ENCODE measurements at places on chromosomes 4 and X.
A peak's percentile ranks its signal among the peaks of the same experiment; 100 is the strongest.

DNA sequence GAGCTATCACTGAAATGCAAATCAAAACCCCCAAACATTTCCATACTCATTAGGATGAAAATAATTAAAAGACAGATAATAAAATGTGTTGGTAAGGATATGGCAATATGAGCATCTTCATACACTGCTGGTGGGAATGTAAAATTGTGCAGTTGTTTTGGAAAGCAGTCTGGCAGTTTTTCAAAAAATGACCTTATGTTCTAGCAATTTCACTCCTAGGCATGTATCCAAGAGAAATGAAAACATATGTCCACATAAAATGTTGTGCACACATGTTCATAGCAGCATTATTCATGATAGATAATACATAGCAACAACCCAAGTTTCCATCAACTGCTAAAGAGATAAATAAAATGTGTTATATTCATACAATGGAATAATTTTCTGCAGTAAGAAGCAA lies 14.8 kb upstream of the GPRASP2 start:
- DNase-seq: no peak

- no peak for DNase-seq
Observed at GRCh38 chrX:132694382-132694781, 205.5 kb upstream of the MBNL3 start.

DNA sequence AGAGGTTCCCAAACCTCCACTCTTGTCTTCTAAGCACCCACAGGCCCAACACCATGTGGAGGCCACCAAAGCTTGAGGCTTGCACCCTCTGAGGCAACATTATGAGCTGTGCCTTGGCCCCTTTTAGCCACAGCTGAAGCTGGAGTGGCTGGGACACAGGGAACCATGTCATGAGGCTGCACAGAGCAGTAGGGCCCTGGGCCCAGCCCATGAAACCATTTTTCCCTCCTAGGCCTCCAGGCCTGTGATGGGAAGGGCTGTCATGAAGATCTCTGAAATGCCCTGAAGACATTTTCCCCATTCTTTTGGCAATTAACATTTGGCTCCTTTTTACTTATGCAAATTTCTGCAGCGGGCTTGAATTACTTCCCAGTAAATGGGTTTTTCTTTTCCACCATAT lies 14.8 kb downstream of the RBMXL3 start:
- DNase-seq: no peak

DNA sequence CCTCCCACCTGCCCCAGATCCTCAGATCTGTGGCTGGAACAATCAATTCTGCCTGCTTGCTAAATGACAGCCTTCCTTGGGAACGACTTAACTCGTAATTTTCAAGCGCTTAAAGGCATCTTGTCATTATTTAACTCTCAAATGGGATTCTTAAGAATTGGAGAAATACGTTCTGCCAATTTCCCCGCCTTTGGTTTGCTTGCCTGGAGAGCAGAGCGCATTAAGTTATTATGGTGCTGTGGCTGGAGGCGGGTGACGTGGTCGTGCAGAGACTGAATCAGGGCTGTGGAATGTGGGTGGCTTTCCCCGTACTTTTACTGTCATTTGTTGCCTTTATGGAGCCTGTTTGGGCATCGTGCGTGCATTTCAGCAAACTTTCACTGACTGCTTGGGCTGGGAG lies 78.9 kb upstream of the PSAPL1 start:
- no peak for DNase-seq

GRCh38 chr4:79013756-79014155 lies 74.5 kb upstream of the PAQR3 start:
- DNase-seq: no peak

GRCh38 chr4:7108046-7108625 lies 40.3 kb upstream of the GRPEL1 start:
- no peak for DNase-seq

DNA sequence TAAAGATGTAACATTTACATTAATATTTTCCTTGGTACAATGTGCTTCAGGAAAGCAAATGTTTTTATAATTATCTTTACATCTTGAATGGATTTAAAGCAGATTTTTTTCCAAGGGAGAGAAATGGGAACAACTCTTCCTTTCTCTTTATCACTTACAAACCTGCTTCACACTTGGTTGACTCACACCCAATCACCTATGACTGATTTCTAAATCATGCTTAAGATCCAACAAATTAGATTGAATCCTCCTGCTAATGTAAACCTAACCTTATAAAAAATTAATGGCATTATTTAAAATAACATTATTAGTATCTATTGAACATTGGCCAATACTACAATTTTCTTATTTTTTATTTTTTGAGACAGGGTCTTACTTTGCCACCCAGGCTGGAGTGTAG lies 127.1 kb downstream of the INPP4B start:
- DNase-seq: no peak

- no peak for DNase-seq
Observed at GRCh38 chrX:68978255-68978654, 149.4 kb downstream of the EFNB1 start.

DNA sequence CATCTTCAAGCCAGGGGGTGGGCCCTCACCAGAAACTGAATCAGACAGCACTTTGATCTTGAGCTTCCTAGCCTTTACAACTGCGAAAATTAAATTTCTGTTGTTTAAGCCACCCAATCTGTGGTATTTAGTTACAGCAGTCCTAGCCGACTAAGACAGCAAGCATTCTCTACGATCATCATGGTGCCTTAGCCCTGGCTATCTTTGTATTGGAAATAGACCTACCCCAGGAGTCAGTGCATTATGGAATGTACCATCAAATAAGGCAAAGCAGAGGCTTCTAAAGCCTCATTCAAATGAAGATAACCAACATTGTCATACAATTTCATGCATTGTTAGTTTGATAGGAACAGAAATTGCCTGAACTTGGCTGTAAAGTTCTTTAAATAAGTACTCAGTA lies 75.0 kb downstream of the PARM1 start:
- DNase-seq: no peak

DNA sequence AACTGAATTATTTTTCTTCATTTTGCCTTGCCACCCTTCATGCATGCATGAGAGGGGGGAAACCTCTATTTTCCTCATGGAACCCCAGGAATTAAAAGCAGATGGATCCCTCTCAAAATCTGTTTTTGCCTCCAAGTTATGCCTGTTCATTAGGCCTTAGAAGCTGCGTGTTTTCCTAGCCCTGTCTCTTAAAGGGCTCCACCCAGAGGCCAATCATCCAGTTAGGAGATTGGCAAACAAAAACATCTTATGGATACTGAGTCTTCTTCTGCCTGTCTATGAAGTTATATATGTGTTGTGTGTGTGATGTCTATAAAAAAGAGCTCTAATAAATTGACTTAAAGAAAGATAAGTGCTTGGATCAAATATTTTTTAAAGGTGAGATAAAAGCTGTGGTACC lies 142.9 kb downstream of the ANAPC10 start:
- no peak for DNase-seq

GRCh38 chrX:8729811-8730210 lies 2.1 kb downstream of the ANOS1 start:
- DNase-seq: no peak

DNA sequence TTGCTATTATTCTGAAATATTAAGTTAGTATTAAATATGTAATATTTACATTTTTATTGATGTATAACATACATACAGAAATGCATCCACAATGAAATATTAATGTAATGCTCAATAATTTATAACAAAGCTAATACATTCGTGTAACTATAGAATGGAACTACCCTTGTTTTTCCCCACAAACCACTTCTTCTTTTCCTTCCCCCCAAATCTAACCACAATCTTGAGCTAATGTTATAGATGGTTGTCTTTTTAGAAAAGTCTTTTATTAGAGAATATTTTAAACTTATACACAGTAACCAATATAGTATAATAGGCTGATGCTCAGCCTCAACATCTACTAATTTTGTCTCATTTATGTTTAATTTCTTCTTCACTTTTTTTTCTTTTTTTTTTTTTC lies 4.5 kb upstream of the ZNF732 start:
- no peak for DNase-seq

GRCh38 chrX:117839544-117839943 lies 277.1 kb downstream of the KLHL13 start:
- DNase-seq: no peak

DNA sequence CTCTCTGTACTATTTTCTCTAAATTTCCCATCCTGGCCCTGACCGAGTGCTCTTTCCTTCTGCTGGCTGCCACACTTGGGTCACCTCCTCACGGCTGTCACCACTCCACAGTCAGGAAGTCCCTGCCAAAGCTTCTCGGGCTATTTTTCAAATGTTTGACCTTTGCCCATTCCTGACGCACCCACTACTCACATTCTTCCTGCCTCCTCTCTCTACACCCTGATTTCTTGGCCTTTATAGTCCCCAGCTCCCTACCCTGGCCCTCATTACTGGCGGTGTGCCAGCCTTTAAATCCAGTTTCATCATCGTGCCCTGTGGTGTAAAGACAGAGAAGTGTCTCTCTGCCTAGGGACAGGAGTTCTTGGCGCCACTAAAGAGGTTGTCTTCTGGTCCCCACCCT lies 46.4 kb upstream of the GATB start:
- no peak for DNase-seq

- no peak for DNase-seq
Observed at GRCh38 chr4:41646862-41647261, 101.7 kb downstream of the PHOX2B start.

DNA sequence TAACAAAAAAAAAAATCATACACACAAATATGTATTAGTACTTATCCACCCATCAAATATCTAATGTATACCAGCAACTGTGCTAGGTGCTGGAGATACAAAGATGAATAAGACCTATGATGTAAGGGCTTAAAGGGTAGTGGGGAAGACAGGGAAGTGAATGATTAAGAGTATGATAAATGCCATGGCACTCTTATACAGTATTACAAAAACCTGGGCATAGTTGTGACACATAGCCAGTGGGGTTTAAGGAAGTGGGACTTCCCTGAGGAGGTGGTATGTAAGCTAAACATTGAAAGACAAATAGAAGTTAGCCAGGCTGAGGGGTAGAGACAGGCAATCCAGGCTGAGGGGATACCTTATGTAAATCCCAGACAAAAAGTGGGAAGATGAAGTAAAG lies 23.5 kb downstream of the CHM start:
- no peak for DNase-seq

DNA sequence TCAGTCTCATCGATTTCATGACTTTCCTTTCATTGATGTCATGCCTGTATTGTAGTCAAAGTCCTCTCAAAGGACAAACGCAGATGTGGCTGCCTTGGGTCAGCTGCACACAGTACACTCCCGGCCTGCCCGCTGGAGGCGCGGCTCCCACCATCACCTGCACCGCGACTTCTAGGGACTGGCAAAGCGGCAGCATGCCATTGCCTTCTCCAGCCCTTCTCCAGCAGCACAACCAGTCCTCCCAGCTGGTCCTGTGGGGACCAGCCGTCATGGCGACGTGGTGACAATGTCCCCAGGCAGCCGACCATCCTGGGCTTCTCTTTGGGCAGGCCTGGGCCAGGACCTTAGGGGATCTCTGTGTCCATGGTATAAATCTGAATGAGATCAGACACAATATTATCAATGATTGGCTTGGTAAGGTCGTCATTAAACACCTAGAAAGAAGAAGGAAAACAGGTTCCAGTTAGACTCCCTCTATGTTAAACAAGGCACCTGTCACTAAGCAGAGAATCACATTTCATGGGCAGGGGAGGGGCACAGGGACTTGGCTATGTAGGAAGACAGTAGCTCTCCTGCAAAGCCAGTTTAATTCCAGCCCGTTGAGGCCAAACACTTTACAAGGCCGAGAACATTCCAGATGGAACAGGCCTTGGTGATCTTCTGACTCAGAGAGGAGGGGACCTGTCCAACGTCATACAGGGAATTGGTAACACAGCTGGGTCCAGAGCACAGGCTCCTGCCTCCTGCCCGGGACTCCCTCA lies 10.7 kb downstream of the CCNQ start:
- no peak for DNase-seq

GRCh38 chr4:40881096-40881495 lies 131.3 kb downstream of the NSUN7 start:
- no peak for DNase-seq

DNA sequence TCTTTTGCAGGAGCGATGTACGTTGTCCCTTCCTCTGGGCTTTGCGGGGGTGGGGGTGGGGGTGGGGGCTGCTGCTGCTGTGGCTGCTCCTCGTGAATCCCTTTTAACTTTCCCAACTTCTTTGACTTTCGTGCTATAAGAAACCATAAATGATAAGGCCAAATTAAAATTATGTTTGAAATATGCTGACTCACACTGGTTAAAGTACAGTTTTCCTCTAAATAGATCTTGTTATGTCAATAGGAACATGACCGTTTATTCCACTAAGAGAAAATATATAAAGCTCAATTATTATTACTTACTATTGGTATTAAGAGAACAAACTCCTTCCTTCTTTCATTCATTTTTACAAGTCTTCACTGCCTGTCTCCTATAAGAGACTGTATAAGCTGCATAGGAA lies 287.4 kb downstream of the NR3C2 start:
- no peak for DNase-seq

DNA sequence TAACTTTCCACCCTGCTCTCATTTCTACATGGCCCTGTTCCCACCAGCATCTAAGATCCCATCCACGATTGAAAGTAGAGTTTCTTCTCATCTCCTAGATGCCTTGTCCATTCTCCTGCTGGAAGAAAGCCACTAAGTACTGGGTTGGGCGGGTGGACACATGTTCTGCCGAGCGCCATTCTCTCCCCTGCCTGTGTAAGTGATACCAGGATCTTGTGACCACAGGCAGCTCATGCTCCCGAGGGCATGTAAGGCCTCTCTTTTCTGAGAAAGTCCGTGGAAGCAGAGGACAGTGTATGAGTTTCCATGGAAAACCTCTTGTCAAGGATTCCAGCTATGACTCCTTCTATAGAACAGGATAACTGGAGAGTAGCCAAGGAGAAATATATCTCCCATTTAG lies 3.3 kb upstream of the SLC25A4 start:
- DNase-seq: no peak

DNA sequence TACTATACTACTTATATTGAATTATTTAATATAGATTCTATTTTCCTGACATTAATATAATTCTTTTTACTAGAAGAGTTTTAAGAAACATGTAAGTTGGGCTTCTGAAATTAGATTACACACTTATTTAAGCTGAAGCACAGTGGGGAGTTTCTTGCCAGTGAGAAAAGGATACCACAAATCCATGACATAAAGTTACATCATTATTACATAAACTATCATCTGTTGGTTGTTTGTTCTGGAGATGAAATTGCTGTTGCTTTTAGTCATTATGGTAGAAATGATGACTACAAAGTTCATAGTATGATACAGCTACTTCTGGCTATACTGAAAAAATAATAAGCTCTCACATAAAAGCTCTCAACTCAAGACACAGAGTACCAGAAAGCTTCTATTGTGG lies 880.4 kb downstream of the PCDH18 start:
- no peak for DNase-seq

GRCh38 chr4:151035328-151035727 lies 20.2 kb upstream of the LRBA start:
- DNase-seq: peak; percentile 74

Measured in NCI-H1417 (cell line).